Stimulated activated CD8-positive, alpha-beta memory T cell treated with anti-CD3 and anti-CD28 coated beads, Interleukin-4, amount 100 ng/mL, for 4 hours (primary cell): ENCODE measurements at places on chromosomes 1 and 21.

- DNase-seq = no peak
These were observed 95.1 kb upstream of the TSPAN2 start for GRCh38 chr1:115184260-115184950.

DNA sequence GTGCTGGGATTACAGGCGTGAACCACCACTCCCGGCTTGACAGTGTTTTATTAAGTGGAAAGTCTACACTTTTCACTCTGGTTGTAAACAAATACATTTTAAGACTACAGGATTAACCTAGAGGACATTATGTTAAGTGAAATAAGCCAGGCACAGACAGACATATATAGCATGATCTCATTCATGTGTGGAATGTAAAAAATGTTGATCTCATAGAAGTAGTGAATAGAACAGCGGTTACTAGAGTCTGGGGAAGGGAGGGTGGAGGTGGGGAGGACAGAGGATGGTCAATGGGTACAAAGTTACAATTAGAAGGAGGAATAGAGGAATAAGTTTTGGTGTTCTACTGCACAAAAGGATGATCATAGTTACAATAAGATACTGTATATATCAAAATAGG lies 16.9 kb downstream of the CTH start:
- no peak for DNase-seq

DNA sequence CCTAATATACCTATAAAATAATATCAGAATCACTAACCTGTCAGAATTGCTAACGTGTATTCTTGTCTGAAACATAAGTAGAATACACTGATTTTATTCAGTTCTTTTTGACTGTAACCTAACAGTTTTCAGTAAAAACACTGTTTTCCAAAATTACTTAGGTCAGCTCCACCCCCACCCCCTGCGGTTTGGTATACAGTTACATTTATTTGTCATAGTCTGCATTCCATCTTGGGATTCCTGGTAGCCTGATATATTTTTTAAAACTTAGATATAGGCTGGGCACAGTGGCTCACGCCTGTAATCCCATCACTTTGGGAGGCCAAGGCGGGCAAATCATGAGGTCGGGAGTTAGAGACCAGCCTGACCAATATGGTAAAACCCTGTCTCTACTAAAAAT lies 19.8 kb upstream of the ABCD3 start:
- DNase-seq = no peak

DNA sequence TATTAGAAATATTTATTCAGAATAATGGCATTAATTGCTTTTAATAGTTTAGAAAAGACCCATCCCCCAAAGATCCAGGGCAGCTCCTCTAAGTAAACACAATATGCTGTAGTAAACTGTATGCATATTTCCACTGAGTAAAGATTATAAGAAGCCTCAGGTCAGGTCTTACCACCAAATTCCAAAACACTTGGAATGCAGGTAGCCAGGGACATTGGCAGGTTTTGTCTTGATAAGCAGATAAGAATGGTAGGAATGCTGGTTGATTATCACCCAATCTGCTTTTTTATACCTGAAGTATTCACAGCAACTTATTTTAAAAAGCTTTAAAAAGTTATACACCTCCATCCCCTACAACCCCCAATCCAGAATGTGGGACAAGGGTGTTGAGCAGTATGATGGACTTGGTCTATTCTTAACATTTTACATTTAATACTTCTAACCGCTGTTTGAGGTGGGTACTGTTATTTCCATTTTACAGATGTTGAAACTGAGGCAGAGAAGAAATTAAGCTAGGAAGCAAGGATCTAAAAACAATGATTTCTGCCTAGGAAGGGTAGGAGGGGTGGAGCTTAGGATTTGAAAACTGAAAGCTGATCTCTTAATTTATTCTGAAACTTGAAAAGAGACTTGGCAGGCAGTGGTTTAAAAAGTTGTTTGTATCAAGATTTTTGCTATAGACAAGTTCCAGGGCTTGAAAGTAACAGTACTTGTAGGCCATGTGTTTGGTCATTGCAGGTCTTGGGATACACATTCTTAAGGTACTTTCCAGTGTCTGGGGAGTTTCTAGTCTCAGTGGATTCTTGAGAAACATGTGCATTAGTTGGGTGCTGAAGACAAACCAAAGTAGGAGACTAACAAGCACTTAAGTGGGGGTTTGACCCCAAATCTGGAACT lies 15.6 kb upstream of the THEM4 start:
- no peak for DNase-seq

GRCh38 chr21:42674351-42674940 lies 21.0 kb downstream of the PDE9A start:
- DNase-seq = no peak

- DNase-seq = no peak
These were observed 23.1 kb upstream of the PTGS2 start for GRCh38 chr1:186703209-186703766.

DNA sequence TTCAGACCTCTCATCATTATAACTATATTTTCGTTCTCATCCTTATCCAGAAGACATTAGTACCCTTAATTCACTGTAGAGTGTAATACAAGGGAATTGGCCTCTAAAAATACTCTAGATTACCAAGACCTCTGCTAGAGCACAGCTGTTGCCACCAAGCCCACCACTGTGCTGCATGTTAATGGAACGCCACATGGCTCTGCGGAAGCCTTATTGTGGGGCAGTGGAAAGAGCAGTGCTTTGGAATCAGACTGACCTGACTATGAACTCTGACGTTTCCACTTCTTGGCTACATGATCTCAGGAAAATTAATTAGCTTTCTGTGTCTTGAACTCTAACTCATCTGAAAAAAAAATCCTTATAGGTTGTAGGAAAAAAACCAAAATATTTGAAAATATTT lies 222.1 kb downstream of the LMX1A start:
- DNase-seq = no peak

GRCh38 chr21:37276377-37276776 lies 9.2 kb upstream of the VPS26C start:
- DNase-seq = no peak

DNA sequence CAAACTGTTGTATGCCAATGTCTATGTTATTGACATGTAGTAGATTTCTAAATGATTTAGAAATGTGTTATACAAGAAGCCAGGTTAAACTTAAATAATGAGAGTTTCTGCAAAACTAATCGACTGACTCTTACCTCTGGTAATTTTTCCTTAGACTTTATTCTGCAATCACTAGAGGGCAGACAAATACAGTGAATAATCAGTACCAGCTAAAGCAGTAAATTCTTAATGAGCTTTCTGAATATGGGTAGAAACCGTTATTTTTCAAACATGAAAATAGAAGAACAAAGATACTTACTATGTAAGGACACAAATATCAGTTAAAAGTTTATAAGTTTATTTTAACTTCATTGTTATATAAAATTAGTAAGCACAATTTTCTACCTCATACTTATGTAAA lies 97.9 kb upstream of the RGS1 start:
- no peak for DNase-seq

DNA sequence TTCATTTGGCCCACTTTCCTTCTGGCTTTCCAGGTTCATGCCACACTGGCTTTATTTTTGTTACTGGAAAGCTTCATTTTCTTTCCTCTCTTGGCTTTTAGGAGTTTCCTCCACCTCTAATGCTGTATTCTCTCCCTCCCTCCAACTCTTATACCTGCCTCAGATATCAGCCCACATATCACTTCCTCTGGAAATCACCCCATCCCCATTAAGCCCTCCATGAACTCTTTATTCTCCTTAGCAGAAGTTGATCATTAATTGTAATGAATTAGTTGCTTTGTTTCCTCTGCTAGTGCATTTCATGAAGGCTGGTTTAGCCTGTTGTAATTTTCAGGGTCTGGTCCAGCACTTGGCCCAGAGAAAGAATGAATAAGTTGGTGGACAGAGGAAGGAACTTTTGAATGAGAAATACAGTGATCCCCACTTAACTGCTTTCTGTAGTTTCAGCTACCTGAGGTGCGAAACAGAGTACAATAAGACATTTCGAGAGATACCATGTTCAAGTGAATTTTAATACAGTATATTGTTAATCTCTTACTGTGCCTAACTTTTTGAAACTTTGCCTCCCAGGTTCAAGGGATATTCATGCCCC lies 1.7 kb downstream of the SOAT1 start:
- DNase-seq = no peak
